ENCODE measurements at places on chromosomes 12 and 14. TPM values are rescaled to one million over a fixed set of nuclear protein-coding genes. Genes with fewer than 3 reads are reported as not detected.

GRCh38 chr12:61138415-61138759 is 1121.8 kb upstream of the USP15 start:
- no peak for DNase-seq

DNA sequence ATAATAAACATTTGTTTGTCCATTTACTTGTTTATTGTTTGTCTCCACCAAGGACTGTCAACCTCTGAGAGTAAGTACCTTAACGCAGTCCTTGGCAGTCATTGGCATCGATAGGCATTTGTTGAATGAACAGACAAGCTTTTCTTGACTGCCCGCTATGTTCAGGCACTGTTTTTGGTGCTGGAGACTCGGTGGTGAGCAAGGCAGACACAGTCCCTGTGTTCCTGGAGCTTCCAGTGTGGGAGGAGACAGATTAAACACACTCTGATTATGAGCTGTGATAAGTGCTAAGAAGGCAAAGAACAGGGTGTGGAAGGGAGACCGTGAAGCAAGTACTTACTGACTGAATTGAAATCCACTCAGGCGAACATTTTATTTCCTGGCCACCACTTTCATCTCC is 1.2 kb downstream of the ATP6V0A2 start:
- peak; percentile 26 for DNase-seq

DNA sequence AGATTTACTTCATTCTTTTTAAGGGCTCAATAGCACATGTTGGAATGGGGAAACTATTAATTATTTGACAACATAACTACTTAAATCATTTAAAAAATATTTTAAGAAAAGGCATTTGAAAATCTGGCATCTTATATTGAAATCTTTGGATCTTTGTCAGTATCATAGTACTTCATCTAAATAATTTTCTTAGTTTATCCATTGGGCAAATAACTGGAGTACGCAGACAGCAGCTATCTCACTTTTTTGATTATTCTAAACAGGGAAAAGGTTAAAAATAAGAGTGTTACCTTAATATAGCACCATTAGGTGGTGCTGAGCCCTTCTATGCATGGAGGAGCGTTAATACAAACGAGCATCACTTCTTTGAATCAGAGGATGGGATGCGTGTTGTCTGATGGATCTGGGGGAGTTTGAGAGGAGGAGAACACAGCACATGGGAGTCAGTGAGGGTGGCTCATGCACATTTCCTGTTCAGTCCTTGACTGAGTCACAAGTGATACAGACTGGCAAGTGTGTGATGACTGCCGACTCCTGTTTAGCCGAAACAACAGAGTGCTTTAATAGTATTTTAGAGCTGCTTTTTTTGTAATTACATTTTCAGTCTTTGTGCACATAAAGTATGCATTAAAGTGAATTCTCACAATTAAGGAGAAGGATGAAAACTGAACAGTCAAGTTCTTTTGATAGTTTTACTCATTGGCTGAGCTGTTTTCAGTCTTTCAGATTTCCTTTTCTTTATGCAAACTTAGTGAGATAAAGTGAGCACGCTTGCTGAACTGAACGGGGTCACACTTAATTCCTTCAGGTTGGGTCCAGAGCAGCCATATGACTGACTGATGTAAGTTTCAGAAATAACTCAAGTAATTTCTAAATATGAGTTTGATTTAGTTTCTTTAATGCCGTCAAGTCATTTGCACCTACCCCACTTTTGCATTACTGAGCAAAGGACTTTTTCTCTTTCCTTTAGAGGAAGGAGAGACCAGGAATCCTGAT is 92.7 kb downstream of the DIP2B start:
- DNase-seq: peak; percentile 85

DNA sequence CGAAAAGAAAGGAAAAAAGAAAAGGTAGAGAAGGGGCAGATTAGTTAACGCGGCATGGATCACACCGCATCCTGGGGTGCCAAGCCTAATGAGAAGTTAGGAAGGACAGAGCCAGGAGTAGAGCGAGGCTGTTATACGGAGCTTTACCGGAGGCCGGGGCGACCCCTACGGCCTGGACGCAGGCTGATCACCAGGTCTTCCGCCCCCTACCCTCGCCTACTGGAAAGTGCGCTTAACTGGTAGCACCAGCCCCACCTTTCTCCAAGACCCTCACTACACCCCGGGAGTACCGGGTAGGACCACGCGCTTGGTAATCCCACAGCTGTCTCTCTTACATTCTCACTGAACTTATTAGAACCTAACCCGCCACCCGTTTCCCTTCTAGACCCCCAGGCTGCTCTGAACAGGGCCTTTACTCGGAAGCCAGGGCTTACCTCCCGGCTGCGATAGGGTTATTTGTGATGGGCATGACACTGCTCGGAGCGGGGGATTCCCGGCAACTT is 33.8 kb downstream of the WBP11 start:
- peak; percentile 59 for DNase-seq

GRCh38 chr12:89969093-89969492 is 260.5 kb upstream of the ATP2B1 start:
- no peak for DNase-seq

Gene ADAM20
- total RNA-seq: 0.43 TPM

DNA sequence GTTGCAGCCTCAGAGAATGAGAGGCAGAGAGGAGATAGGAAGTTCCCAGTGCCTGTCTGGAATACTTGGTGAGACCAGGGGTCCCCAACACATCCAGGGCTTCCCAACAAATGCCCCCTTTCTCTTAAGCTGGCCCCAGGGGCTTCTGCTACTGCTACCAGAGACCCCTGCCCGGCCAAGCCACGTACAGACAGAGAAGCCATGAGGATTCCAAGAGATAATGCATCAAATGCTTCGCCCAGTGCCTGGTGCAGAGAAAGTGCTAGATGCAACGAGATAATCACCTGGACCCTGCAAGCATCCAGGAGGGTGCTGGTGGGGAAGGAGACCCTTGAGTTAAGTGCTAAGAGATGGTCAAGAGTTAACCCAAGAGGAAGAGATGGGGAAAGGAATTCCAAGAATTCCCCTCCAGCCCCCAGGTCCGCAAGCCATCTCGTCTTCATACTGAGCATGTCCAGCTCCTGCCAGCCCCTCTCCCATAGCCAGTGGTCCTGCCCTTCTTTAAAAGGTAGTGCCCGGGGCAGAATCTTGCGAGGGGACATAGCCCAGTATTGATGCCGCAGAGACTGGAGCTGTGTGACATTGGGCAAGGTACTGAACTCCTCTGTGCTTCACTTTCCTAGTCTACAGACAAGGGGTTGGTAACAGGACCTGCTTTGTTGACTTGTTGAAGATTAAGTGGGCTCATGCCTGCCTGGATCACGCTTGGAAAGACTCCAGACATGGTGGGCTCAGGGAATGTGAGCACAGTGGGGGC is 103.3 kb downstream of the CALM1 start:
- DNase-seq: no peak
